ENCODE measurements at places on chromosomes 13 and 19.
A peak's percentile ranks its signal among the peaks of the same experiment; 100 is the strongest.

DNA sequence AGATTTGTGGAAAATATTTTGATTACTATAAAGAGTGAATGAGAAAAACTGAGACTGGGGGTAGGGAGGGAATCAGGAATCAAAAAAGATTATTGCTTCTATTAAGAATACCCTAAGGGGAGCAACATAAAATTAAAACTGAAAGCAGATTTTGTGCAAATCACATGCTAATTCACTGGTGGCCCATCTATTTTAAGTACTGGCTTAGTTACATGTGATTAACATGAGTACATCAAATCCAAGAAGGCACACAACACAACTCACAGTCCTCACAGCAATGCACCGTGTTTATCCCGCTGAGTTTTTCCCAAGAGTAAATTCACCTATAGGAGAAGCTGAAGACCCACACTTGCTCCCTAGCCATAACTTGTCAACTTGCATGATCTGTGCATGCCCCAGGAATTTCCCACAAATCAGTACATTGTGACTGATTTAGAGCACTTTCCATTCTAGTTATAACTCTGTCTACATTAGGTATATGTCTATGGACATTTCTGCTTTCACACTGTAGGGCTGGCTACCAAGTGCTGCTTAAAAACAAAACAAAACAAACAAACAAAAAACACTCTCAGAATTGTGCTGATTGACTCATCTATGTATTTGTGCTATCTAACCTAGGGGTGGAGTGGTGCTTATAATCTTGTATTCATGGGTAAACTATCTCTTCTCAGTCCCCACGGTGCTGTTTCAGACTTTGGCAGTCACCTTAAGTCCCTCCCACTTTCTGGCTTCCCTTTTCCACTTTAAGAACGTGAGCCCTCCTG is 24.3 kb downstream of the AMER2 start:
- DNase-seq, result no peak

GRCh38 chr19:43759515-43759914 is 4.8 kb upstream of the SMG9 start:
- DNase-seq, result no peak

- DNase-seq, result no peak
These were observed 41.6 kb downstream of the PAN3 start for GRCh38 chr13:28179974-28180373.

DNA sequence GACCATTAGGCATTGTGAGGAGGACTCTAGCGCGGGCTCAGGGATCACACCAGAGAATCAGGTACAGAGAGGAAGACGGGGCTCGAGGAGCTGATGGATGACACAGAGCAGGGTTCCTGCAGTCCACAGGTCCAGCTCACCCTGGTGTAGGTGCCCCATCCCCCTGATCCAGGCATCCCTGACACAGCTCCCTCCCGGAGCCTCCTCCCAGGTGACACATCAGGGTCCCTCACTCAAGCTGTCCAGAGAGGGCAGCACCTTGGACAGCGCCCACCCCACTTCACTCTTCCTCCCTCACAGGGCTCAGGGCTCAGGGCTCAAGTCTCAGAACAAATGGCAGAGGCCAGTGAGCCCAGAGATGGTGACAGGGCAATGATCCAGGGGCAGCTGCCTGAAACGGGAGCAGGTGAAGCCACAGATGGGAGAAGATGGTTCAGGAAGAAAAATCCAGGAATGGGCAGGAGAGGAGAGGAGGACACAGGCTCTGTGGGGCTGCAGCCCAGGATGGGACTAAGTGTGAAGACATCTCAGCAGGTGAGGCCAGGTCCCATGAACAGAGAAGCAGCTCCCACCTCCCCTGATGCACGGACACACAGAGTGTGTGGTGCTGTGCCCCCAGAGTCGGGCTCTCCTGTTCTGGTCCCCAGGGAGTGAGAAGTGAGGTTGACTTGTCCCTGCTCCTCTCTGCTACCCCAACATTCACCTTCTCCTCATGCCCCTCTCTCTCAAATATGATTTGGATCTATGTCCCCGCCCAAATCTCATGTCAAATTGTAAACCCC is 2.8 kb upstream of the CEACAM5 start:
- DNase-seq, result no peak

DNA sequence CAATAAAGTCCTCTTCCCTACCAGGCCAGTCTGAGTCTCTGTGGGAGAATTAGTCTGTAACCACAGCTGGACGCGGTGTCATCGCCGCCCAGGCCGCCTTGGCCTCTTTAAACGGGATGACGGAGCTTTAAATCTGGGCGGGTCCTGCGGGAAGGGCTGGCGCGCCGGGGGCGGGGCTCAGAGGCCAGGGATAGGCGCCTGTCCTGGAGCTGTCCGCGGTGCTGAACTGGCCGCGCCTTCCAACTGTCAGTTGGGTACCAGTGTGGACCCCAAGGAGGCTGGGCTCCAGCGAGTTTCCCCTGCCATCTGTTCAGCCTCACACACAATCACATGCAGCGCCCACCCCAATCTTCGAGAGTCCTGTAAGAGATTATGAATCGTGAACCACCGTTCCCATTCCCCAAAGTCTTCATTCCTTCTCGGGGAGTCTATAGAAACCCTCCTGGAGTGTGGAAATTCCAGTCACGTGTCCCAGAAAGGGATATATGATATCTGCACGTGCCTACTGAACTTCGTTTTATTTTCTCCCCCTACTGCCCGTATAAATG is 11.5 kb downstream of the APLP1 start:
- DNase-seq, result peak; percentile 60

- no peak for DNase-seq
These were observed 18.8 kb downstream of the MTRF1 start for GRCh38 chr13:41244556-41244955.

DNA sequence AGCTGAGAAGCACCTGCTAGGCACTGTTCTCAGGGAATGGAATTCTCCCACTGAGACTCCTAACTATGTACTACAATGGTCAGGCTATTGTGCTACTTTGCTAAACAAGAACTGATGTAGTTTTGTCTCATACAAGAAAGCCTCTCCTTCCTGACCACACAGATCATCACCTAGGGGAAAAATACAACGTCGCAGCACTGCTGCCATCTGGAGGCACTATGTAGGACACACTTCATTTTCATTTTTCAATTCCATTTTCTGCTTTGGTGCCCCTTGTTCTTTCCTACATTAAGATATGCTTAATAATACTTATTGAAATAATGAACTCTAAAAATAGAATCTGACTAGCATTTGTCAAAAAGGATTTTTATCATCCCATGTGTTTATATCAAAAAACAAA is 21.1 kb downstream of the PROSER1 start:
- DNase-seq, result no peak

- DNase-seq, result no peak
These were observed 3.4 kb downstream of the URI1 start for GRCh38 chr19:29945433-29945832.

DNA sequence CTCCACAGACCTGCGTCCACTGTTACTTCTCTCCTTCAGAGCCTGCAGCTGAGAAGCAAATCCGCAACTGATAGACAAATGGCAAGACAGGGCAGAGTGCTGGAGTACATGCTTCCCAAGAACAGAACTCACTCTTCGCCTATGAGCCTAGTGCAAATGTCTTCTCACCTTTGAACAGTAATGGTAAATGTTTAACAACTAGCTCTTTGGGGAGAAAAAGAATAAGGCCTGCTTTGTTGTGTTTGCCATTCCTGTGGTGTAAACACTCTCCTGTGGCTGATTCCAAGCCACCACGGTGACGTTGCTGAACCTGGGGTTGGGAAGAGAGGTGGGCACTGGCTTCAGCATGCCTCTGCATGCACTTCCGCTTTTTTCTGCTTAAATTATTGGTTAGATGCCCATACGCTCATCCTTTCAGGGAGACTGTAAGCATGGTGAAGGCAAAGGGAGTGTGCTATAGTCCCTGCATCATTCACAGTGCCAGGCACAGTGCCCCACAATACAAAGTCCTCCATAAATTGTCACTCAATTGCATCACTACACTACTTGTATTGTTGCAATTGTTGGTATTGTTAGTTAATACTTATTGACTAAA is 28.1 kb upstream of the GTF3A start:
- DNase-seq, result no peak

- no peak for DNase-seq
These were observed 11.9 kb upstream of the TPM4 start for GRCh38 chr19:16064209-16064889.

DNA sequence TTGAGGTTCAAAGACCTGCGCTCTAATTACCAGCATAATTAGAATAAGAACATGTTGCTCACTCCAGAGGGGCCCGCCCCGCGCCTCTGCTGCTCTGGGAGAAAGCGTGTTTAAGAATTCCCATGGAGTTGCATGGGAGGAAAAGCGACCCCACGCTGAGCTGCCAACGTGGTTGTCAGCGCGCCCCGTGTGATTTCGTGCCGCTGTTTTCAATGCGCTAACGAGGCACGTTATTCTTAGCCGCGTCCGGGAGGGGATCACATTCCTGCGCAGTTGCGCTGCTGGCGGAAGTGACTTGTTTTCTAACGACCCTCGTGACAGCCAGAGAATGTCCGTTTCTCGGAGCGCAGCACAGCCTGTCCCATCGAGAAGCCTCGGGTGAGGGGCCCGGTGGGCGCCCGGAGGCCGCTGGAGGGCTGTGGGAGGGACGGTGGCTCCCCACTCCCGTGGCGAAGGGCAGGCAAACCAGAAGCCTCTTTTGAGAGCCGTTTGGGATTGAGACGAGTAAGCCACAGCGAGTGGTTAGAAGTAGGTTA is 173.8 kb upstream of the SOX1 start:
- no peak for DNase-seq

DNA sequence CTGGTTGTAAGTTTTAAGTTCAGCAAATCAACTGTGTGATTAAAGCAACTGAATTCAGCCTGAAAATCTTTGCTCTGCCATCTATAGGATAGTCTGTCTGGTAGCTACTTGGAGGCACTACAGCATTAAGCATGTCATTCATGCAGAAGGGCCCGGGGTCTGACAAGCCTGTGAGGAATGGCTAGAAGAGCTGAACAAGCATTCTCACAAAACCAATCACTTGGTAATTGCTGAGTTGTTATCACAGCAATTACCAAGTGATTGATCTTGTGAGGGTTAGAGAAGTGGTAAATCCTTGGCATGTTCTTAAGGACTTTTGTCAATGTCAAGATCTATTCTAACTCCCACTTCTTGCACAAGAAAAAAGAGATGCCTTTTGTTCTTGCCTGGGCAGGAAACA is 356.1 kb downstream of the FGF14 start:
- no peak for DNase-seq

DNA sequence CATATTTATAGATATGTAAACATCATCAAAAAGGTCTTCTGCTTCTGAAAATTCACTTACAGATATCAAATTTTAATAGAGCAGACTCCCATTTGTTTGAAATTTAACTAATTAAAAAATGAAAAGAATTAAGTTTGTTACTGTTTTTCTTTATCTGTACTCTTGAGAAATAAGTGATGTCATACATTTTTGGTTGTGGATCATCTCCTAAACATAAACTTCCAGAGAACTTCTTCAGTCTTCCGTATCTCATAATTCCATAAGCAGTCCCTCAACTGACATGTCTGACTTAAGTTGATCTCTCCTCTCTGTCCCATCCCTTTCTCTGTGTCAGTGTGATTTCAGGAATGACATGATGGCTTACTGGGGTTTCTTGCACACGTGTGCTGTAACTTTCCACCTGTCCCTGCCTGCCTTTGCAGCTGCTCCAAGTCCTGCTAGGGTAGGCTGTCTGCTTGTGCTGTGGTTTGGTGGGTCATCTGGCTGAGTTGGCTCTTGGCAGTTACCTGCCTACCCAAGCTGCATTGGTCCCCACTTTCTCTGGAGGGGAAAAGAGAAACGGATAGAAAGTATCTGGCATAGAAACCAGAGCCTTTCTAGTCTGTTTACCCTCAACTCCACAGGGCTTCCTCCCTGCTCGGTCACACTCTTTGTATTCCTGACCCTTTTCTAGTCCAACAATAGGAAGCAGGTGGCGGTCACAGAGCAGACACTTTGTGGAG is 127.1 kb downstream of the GGACT start:
- DNase-seq, result no peak

- no peak for DNase-seq
These were observed 243.5 kb downstream of the RGCC start for GRCh38 chr13:41700790-41701310.

DNA sequence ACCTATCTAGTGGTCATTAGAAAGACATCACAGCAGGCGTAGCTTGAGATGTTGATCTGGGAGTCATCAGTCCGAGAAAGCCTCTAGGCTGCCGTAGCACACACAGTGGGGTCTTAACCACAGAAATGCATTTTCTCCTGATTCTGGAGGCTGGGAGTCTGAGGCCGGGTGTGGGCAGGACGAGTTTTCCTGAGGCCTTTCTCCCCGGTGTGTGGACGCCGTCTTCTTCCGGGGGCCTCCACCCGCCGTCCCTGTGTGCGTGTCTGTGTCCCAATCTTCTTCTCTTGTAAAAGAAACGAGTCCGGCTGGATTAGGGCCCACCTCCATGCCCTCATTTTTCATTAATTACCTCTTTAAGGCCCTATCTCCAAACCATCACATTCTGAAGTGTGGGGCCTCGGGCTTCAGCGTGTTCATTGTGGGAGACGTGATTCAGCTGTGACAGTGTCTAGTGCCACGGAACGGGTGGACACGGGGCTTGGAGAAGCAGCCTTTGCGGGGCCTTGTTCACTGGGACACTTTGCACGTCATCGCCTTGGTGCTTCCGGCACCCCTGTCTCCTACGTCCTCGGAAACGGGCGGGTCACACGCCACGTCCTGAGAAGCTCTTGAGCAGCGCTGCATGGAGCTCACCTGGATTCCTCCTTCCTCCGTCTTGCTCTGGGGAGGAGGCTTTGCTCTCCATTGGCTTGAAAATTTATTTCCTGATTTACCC is 208.9 kb upstream of the SOX1 start:
- DNase-seq, result no peak

GRCh38 chr13:99749271-99750019 is 222.1 kb downstream of the ZIC5 start:
- no peak for DNase-seq

- no peak for DNase-seq
These were observed 5.2 kb downstream of the DUXA start for GRCh38 chr19:57161985-57162539.

DNA sequence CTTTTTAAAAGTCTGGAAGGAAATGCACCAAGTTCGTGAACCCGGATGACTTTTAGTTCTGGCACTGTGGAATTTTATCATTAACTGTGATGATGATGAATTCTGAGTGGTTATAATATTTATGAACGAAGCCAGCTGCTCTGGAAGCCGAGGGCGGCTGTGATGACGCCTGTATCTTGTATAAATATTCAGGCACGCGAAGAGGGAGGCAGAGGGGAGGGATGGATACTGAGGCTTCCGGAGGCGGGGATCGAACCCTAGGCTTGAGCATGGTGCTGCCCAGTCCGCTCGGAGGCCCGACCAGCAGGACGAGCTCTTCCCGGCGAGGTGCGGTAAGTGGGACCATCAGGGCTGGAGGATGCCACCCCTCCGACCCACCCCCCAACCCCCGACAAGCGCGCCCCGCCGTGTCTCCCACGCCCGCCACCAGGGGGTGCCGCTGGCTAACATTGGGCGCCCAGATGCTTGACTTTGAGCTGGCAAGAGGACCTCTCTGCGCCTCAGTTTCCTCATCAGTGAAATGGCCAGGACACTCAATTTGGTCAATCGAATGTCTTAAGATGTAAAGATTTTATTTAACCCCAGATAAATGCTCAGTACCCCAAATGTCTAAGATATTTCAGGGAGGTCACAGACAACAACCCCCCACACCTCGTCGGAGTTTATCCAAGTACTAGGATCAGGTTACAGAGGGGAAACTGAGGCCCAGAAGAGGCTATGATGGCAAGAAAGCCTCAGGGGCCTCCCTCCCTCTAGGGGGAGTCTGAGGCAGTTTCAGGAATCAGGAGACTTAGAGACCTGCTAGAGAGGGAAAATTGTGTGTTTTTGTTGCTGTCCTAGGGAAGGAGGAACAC is 4.5 kb upstream of the RAB3A start:
- DNase-seq, result peak; percentile 32

GRCh38 chr19:41939861-41940730 is 11.8 kb upstream of the ERFL start:
- no peak for DNase-seq

- no peak for DNase-seq
These were observed 28.8 kb downstream of the LSM14A start for GRCh38 chr19:34201133-34201532.
